ENCODE measurements at places on chromosomes 12 and 14.

DNA sequence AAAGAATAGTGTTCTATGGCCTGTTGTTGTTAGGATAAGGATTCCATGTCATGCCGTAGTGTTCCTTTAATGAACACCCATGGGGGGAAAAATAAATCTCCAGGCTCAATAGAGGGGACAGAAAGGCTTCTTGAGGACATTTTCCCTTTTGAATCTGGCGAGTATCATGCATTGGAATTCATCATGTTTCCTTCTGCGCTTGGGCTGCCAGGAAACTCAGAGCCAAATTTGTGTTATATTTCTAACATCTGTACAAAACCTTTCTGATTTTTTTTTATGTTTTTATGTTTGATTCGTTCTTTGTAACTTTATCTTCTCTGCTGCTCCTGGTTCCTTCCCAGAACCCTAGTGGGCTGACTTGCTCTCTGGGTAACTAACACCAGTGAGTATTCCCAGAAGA lies 1163.3 kb downstream of the VRK1 start:
- no peak for DNase-seq

DNA sequence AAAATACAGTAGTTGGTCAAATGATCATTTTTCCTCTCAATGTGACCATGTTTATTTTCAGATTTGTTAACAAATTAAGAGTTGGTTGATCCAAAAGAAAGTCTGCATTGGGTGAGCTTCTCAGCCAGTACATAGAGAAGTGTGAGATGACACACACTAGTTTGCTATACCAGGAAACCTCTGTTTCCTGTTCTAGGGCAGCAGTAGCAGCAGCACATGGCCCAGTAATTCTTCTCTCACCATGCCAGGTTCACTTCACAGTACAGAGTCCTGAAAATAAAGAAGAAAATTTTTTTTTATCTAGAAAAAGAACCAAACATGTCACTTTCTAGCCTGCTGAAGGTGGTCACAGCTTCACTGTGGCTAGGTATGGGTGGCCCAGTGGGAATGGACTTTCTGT lies 250.2 kb upstream of the OR4E1 start:
- DNase-seq, result no peak

GRCh38 chr12:25715102-25715501 lies 162.0 kb upstream of the LMNTD1 start:
- no peak for DNase-seq

- DNase-seq, result no peak
Observed at GRCh38 chr14:58887931-58888330, 250.2 kb downstream of the DACT1 start.

- no peak for DNase-seq
Observed at GRCh38 chr12:40969796-40970195, 218.3 kb upstream of the PDZRN4 start.

DNA sequence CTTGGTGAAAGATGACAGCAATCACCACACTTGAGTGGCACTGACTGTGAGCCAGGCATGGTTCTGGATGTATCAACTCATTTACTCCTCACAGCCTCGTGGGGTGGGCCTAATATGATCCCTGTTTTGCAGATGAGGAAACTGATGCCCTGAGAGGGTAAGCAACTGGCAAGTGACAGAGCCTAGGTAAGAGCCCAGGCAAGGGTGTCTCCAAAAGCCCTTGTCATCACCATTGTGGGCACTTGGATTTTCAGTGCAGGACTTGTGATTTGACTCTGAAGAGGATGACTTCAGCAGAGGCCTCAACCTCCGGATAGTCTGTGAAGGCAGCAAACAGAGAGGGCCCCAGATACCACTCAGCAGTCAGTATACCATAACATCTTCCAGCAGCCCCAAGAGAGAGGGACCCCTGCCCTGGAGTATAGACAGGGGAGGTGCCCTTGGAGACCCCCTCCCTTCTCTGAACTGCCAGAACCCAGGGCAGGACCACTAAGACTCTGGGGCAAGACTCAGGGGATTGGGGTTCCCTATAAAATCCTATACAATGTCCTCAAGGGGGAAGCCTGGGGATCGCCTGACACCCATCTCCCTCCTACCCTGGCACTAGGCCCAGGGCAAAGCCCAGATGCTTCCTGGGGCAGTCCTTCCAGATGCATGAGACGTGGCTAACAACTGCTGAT lies 7.1 kb upstream of the KRT5 start:
- no peak for DNase-seq

GRCh38 chr12:33000016-33000415 lies 103.4 kb upstream of the PKP2 start:
- no peak for DNase-seq

GRCh38 chr12:54217774-54218241 lies 29.0 kb upstream of the SMUG1 start:
- no peak for DNase-seq

GRCh38 chr12:8904665-8905064 lies 9.6 kb upstream of the PHC1 start:
- no peak for DNase-seq

GRCh38 chr12:4392223-4392742 lies 12.8 kb upstream of the FGF23 start:
- DNase-seq, result no peak

- DNase-seq, result no peak
Observed at GRCh38 chr14:70002589-70003346, 123.6 kb downstream of the SMOC1 start.

DNA sequence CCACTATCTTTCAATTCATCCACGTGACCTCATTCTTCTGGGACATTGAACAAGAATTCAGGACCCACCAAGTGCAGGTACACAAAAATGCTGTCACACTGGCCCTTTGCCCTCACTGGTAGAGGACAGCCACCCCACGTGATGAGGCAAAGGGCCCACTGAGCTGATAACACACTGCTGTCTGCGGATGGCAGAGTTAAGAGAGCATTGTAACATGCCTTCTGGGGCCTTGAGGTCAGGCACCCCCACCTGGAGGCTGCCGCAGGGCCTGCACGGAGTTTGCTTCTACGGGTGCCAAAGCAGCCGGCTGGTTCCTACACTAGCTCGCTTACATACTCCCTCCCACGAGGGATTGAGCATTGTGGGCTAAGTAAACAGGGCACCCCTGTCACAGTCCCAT lies 101.0 kb downstream of the LRIG3 start:
- DNase-seq, result no peak

DNA sequence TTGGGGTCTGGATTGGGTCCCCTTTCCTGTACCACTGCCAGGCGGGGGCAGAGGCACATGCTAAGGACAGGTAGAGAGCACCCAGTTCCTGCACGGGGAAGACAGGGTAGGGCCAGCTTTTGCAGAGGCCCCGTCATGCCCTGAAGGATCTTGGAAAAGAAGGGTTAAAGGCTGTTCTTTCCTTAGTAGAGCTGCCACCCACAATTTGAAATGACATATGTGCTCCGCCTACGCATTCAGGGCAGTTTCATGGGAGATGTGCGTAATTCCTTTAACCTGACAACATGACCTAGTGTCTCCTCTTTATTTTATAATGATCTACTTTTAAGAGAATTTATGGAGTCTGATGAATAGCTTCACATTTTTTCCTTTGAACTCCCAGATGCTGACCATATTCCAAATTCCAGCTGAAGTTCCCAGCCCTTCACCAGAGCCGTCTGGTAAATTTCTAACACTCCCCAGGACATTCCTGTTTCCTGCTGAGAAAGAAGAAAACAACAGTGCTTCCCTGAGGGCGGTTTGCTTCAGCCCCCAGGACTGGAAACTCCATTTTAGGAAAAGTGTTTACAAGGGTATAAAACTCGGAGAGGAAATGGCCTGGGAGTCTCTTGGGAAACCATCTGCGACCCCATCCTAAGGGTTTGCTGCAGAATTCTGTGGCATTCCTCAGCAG lies 58.9 kb upstream of the PLEKHG3 start:
- DNase-seq, result no peak

DNA sequence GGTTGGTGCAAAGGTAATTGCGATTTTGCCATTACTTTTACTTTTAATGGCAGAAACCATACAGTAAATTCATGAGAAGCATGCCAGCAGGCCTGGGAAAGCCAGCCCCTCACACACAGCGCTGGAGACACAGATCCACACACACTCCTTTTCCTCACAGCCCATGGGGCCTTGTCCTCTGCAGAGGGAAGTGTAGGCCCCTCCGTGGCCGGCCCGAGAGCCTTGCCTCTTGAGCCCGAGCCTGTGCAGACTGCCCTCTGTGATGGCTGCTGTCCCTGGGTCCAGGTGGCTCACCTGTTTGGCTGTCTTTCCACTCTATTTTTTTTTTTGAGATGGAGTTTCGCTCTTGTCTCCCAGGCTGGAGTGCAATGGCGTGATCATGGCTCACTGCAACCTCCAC lies 39.3 kb downstream of the XRCC3 start:
- no peak for DNase-seq

DNA sequence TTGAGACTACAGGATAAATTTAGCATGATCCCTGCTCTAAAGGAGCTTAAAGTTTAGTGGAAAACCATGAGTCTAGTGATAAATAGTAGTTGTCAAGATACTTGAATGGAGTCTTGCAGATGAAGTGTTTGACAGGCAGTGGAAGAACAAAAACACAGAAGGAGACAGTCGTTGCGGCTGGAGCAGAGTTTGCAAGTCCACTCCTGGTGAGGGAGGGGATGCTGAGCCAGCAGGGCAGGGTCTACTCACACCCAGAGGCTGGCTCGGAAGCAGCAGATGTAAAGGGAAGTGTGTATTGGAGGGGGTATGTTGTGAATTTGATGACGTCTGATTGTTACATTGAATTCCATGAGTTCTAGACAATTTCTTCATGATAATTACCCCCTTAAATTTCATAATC lies 61.3 kb downstream of the TRAF3 start:
- no peak for DNase-seq

- peak; percentile 37 for DNase-seq
Observed at GRCh38 chr12:107320929-107321631, 227.7 kb upstream of the CRY1 start.

GRCh38 chr12:20476551-20476950 lies 108.2 kb downstream of the PDE3A start:
- no peak for DNase-seq

DNA sequence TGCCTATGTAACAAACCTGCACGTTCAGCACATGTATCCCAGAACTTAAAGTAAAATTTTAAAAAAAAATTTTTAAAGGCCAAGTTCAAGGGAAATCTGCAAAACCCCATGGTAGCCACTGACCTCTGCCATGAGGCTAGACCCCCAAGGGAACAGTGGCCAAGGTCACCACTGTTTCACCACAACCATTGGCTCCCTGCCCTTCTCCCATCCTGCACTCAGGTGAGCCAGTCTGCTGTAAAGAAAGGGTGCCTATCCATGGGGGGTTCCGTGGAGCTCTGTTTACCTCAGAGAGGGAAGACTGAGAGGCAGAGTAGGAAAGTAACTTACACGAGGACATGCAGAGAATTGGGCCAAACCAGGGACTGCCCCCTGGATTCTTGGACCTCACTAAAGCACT lies 38.6 kb downstream of the VWF start:
- DNase-seq, result no peak

- DNase-seq, result no peak
Observed at GRCh38 chr12:109440851-109441490, 36.1 kb downstream of the KCTD10 start.

DNA sequence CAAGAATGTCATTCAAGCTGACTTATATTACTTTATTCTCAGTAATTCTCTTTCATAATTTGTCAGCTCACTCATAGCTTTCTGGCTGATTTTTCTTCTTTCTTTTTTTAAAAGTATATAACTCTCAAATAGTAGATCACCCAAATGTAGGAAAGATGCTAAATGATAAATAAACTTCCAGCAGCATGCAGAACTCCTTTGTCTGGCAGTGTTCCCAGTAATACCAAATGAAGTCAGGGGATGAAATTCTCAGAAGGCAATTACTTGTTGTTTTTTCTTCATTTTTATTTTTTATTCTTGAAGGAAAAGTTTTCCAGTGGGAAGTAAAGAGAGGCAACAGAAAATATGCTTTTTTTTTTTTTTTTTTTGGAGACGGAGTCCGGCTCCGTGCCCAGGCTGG lies 133.3 kb upstream of the SLCO1C1 start:
- DNase-seq, result no peak

GRCh38 chr12:8037046-8037663 lies 4.6 kb downstream of the FOXJ2 start:
- no peak for DNase-seq

GRCh38 chr12:100154474-100155247 lies 12.0 kb upstream of the BLTP3B start:
- DNase-seq, result peak; percentile 60

- no peak for DNase-seq
Observed at GRCh38 chr12:30178916-30179315, 395.2 kb upstream of the TMTC1 start.

- no peak for DNase-seq
Observed at GRCh38 chr12:27012239-27012981, 1.8 kb downstream of the TM7SF3 start.

GRCh38 chr14:25053585-25053984 lies 3.6 kb upstream of the STXBP6 start:
- no peak for DNase-seq

DNA sequence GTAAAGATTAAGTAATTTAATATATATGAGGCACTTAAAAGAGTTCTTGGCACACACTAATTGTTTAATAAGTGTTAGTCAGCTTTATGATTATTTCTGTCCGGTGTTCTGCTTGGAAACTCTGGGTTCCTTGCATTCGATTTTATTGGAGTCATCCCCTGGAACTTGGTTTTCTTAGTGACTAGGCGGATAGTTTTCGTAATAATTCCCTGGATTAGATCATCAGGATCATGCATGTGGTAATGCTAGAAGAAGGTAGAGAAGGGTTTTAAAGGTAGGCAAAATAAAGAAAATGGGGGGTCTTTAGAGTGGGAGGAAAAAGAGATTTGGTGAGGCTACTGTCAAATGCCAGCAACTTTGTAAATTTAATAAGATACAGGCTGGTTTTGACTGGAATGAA lies 88.4 kb downstream of the MYF5 start:
- no peak for DNase-seq

DNA sequence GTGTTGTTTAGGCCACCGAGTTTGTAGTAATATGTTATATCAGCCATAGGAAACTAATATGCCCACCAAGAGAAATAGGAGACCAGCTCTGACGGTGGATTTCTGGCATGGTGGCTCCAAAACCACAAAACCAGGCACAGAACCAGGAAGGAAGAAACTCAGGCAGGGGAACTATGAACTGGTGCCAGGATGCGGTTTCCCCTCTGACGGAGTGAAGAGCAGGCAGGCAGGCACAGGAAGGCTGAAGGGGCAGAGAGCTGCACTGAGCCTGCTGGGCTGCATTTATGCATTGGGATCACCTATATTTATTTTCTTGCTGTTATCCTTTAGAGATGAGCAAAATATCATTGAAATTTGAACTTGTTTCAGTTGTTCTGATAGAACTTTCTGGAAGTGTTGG lies 479.4 kb downstream of the VRK1 start:
- no peak for DNase-seq

GRCh38 chr12:124759841-124760503 lies 103.7 kb downstream of the SCARB1 start:
- no peak for DNase-seq

GRCh38 chr12:78269620-78270019 lies 438.9 kb downstream of the NAV3 start:
- no peak for DNase-seq

DNA sequence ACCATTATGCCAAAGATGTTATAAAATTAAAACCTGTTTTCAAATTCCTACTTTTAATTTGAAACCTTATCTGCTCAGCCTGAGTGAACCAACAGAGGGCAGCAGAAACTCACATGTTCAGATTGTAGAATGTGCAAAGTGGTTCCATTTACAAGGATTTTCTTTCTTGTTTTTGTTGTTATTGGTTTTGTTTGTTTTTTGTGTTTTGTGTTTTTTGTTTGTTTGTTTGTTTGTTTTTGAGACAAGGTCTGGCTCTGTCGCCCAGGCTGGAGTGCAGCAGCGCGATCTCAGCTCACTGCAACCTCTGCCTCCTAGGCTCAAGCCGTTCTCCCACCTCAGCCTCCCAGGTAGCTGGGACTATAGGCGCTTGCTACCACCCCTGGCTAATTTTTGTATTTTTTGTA lies 22.8 kb upstream of the GARIN2 start:
- DNase-seq, result no peak

- DNase-seq, result no peak
Observed at GRCh38 chr12:4221258-4221620, 52.3 kb upstream of the CCND2 start.
